ENCODE measurements at places on chromosomes 4 and X.
A peak's percentile ranks its signal among the peaks of the same experiment; 100 is the strongest.

GRCh38 chr4:147717878-147718277 lies 14.0 kb upstream of the ARHGAP10 start:
- DNase-seq = no peak

DNA sequence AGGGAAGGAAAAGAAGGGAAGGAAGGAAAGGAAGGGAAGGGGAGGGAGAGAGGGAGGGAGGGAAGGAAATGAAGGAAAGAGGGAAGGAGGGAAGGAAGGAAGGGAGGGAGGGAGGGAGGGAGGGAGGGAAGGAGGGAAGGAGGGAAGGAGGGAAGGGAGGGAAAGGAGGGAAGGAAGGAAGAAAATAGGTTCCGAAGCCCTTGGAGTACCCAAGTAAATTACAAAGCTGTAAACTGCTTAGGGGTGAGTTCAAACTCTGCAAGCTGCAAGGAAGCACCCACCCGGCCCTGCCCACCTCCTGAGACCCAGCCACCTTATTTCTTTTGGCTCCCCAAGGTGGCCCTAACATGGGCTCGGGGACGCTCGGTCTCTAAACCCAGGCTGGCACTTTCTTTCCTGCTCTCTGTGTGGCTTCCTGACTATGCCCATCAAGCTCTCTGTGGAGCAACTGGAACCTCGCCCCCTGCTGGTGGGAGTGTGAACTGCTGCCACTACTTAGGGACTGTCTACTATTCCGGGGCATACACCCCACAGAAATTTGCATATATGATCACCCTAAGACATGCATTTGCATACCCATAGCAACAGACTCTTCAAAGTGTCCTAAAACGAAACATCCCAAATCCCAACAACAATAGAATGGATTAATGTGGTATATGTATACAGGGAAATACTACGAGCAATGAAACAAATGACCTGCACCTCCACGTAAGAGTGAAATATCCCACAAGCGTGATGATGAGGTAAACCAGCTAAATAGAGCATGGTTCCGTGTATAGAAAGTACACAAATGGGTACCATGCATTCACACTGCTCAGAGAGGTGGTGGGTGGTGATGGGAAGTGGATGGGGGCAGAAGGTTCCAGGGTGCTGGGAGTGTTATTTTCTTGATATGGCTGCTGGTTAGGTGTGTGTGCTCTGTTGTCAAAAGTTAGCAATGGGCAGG lies 151.7 kb upstream of the TBL1X start:
- no peak for DNase-seq

- no peak for DNase-seq
Observed at GRCh38 chrX:152038804-152039203, 64.3 kb upstream of the GABRE start.

DNA sequence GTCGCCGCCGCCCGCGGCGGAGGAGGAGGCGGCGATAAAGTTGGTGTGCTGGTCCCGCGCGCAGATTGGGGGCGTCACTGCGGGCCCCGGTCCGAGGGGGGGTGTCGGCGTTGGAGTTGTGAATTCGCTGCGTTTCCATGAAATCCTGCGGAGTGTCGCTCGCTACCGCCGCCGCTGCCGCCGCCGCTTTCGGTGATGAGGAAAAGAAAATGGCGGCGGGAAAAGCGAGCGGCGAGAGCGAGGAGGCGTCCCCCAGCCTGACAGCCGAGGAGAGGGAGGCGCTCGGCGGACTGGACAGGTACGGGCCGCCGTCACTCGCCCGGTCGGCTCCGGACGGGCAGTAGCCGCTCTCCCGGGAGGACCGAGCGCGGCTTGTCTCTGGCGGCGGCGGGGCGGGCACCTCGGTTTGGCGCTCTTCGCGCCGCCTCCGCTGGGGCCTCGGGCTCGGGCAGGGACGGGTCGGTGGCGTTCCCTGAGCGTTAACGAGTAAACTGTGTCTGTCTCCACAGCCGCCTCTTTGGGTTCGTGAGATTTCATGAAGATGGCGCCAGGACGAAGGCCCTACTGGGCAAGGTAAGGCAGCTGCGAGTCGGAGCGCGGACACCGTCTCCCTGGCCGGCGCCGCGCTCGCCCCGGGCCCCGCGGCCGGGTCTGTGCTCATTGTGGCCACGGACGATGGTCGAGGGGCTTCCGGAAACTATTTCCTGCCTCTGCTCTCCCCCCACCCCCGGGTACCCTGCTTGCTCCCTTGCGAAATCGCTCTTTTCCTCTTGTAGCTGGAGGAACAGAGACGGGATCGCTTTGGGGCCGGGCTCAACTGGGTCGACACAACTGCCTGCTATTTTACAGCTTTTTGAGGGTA lies 658 bp downstream of the KDM6A start:
- DNase-seq = peak; percentile 66

DNA sequence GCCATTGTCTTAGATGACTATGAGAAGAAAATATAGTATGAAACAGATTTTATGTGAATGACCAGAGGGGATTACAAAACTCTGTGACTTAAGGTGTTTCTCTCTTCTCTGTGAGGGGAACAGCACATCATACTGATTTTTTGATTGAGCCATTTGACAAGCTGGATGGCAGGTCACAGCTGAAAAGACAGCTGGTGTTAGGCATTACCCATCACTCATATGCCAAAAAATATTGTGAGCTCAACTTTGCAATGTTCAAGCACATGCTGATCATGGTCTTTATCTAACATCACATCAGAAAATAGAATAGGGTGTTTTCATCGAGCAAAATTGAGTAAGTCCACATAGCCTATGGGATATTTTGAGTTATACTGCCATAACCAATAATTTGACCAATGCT lies 86.7 kb upstream of the TECRL start:
- DNase-seq = no peak

- DNase-seq = no peak
Observed at GRCh38 chrX:153338836-153339235, 4.9 kb downstream of the ZNF275 start.

- no peak for DNase-seq
Observed at GRCh38 chrX:19760841-19761512, 126.4 kb downstream of the SH3KBP1 start.

DNA sequence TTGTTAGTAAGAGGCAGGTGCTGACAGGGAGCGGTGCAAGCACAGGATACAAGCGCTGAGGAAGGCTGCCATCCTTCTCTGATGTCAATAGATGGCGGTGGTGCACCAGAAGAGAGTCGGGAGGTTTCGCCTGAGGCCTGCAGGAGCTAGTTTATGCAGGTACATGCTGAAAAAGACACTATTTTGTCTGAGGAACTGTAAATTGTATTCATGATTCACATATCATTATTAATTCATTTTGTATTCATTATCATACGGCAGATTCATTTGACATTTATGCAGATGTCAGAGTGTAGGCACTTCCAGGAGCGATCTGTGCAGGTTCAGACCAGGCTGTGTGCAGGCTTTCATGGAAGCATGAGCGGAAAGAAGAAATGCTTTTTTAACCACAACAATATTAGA lies 824.0 kb downstream of the STIM2 start:
- peak; percentile 54 for DNase-seq

DNA sequence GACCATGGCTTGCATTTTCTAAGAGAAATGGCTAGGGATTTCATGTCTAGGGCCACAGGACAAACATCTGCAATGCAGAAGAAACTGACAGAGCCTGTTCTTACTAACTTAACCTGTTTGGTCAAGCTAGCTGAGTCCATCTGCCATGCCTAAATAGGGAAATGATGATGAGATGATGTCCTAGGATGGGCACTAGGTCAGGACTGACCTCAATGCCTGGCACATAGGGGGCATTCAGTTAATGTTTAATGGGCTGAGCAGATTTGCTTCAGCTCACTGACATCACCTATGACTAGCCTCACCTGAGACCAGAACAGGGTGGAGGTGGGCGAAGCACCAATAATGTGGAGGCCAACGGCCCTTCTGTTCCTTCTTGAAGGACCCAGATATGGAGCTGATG lies 174.2 kb upstream of the SCML1 start:
- DNase-seq = no peak

- no peak for DNase-seq
Observed at GRCh38 chr4:7554905-7555304, 120.2 kb upstream of the PSAPL1 start.

GRCh38 chr4:40200875-40201801 lies 4.3 kb downstream of the RHOH start:
- DNase-seq = no peak

- no peak for DNase-seq
Observed at GRCh38 chrX:33273535-33273934, 62.2 kb upstream of the DMD start.

DNA sequence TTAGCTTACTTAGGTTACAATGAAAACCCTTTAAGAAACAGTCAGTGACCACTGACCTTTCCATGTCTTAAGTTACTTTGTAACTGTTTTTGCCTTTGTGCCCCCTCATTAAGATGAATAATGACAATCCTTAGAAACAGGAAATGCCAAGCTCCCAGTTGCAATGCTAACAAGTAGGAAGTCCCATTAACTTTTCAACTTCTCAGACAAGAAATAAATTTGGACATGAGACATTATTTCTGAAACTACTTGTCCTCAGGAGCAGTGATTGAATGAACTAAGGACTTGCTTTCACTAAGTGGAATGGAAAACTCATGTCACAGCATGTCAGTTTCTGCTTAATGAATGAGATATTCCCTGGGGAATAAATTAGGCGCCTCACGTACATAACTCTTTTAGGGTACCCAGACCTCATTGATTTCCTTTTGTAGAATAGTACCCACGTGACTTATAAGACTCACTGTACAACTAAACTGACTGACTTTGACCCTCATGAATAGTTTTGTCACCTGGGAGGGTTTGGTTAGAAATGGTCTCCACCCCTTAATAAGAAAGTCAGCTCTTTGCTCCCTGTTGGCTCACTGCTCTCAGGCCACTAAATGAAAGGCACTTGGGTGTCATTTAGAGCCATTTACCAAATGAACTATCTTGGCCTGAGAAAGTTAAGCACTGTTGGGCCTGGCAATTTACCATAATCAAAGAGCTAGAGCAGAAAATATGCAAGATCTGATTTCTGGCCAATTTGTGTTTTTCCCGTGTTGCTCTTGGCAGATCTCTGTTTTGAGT lies 383.9 kb downstream of the RPA4 start:
- DNase-seq = no peak

DNA sequence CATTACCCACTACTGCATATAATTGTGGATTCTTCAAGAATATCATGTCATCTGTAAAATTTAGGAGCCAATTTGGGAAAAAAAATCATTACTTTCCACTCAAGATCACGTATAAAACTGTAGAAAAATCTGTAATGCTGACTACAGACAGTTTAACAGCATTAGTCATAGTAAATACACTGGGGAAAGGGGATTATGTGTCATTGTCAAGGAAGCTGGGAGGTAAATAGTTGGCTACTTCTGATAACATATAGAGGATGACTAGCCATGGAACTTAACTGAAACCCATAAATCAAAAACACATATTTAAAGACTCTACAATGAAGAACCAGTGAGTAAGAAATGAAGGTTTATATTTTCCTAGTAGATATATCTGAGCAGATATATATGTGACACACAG lies 1666.4 kb upstream of the IGFBP7 start:
- no peak for DNase-seq

DNA sequence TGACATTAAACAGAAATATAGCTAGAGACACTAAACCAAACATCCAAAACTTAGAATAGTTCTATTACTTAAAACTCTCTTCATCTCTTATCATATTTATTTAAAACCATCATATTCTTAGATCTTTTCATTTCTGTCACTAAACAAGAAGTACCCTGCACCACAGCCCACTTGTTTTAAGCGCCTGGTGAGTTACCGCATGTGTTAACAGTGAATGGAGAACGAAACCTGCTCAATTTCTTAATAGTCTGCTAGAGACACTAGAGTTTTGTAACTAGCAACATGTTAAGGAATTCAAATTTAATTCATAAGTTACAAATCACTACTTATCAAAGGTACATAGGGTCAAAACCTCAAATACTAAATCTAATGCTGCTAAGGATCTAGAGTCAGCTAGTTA lies 111.5 kb downstream of the FBXW7 start:
- DNase-seq = no peak

DNA sequence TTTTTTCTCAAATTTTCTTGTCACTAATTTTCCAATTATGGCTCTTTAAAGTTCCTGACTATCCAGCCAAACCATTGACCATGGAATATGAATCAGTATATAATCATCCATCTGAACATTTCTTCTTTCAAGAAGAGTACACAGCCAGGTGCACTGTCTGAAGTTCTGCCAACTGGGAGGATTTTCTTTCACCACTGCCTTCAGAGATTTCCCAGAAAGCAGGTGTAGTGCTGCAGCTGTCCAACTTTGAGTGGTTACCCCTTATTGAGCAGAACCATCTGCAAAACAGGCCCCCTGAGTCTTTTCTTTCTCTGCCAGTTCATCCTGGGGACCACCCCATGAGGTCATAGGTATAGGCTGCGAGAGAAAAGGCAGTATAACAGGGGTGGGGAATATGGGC lies 1213.2 kb downstream of the RAPGEF2 start:
- no peak for DNase-seq

- DNase-seq = no peak
Observed at GRCh38 chrX:13808865-13809264, 8.0 kb downstream of the GPM6B start.

DNA sequence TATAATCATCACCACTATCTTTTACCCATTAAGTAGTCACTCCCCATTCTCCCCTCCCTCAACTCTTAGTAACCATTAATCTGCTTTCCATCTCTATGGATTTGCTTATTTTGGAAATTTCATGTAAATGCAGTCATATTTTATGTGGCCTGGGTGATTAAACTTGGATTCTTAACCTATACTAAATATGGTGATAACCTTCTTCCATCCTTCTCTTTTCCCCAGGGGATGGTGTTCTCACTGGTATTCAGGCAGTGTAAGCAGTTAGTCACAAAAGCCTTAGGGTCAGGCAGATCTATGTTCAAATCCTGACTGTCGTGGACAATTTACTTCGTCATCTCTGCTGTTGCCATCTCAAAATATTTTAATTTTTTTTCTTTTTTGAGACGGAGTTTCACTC lies 29.6 kb downstream of the RAB40AL start:
- DNase-seq = no peak

DNA sequence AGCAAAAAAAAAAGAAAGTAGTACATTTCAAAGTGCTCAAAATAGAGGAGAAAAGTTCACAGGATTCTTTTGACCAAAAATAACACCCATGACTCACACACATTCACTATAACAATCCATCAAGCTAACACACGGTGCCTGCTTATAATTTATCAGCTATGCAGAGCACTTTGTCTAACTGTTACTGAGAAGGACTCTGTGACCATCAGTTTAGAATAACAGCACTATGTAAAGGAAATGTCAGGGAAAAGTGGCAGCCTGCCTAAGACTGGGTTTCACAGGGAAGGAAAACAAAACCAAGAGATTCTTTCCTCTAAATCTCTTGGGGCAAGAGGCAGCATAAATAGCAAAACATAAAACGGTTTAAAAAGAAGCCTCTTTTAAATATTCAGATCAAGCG lies 54.8 kb downstream of the CCDC149 start:
- no peak for DNase-seq

- DNase-seq = no peak
Observed at GRCh38 chr4:24413311-24413784, 171.0 kb downstream of the DHX15 start.

GRCh38 chr4:83686166-83686565 lies 150.3 kb downstream of the GPAT3 start:
- DNase-seq = no peak

All from midbrain (tissue), 1 donor.